ENCODE measurements at places on chromosomes 3 and 15. TPM values are rescaled to one million over a fixed set of nuclear protein-coding genes. Genes with fewer than 3 reads are reported as not detected.

The RTP3 gene
- not detected for total RNA-seq

The GMPS gene
- 50.7 TPM for total RNA-seq

The LEKR1 gene
- not detected for total RNA-seq

The WDR76 gene
- 3.4 TPM for total RNA-seq

The APBA2 gene
- 11.0 TPM for total RNA-seq

The RPUSD3 gene
- 36.8 TPM for total RNA-seq

The ATOSA gene
- total RNA-seq = 15.0 TPM

The FBXL22 gene
- not detected for total RNA-seq

The DISP2 gene
- total RNA-seq = 0.36 TPM

The TRAK1 gene
- 21.1 TPM for total RNA-seq

The ADGRG7 gene
- not detected for total RNA-seq

The ADAMTS17 gene
- 0.90 TPM for total RNA-seq

The IQSEC1 gene
- total RNA-seq = 14.3 TPM

The ISLR gene
- 89.9 TPM for total RNA-seq

The BHLHE40 gene
- total RNA-seq = 30.5 TPM

The ENTPD3 gene
- not detected for total RNA-seq

The HIGD2B gene
- total RNA-seq = not detected

The A4GNT gene
- total RNA-seq = not detected

The SLC24A1 gene
- 4.9 TPM for total RNA-seq

The DOCK3 gene
- under 0.01 TPM for total RNA-seq

The C2CD4B gene
- total RNA-seq = 3.4 TPM
